ENCODE measurements at places on chromosomes 3 and 15. TPM values are rescaled to one million over a fixed set of nuclear protein-coding genes. Genes with fewer than 3 reads are reported as not detected.

DNA sequence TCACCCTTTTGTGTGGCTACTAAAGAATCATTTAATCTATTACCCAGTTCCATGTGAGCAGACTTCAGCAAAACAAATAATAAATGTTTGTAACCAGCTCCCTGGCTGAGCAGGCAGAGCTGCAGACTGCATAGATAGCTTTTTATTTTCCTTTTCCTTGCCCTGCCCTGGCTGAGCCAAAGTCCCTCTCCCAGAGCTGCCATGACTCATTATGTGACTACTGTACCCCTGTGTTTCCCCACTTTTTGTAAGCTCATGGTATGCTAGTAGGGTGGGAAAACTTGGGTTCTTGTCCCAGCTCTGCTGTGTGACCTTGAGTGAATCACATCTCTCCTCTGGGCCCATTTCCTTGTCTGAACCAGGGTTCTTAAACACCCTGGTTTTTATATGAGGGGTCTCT lies 127.5 kb downstream of the CLSTN2 start:
- DNase-seq = no peak
- H3K4me1 ChIP-seq = no peaks in the 10 kb centered on the region
- H3K27me3 ChIP-seq = no peaks in the 10 kb centered on the region

MUC20 gene
- 0.81 TPM for total RNA-seq

GRCh38 chr15:69154684-69155083 lies 5.8 kb upstream of the GLCE start:
- no peak overlapping the region for H3K4me3 ChIP-seq
- no peaks in the 10 kb centered on the region for H3K27me3 ChIP-seq
- H3K36me3 ChIP-seq = no peaks in the 10 kb centered on the region
- peak overlapping the region; percentile 82 for H3K27ac ChIP-seq
- DNase-seq = peak; percentile 96
- H3K4me1 ChIP-seq = peaks cover 28% of the 10 kb centered on the region

SNTN gene
- total RNA-seq = not detected

AHSG gene
- total RNA-seq = not detected

DNA sequence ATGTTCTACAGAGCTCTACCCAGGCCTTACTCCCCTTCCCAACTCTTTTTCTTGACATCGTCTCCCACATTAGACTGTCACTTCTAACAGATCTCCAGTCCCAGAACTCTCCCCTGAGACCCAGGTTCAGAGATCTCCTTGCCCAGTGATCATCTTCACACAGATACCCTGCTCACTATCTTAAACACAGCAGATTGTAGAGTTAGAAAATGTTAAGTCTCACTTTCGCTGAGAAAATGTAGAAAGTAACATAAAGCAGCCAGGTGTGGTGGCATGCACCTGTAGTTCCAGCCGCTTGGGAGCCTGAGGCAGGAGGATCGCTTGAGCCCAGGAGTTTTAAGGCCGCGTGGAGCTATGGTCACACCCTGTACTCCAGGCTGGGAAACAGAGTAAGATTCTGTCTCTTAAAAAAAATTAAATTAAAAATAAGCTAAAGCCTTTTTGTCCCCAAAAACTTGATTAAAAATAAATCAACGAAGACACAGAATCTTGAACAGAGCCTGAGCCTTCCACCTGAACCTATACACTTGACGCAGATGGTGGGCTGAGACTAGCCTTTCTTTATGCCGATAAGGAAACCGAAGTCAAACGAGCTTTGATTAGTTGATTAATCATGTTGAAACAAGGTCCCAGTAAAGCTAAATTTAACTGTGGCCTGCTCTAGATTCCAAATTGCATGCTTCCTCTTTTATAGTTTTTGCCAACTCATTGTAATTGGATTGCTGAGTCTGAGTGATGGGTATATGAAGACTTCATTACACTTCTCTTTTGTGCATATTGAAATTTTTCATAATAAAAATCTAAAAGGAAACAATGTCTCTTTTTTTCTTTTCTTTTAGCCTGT lies 31.3 kb upstream of the BLM start:
- H3K36me3 ChIP-seq = no peaks in the 10 kb centered on the region
- no peak for DNase-seq

DNA sequence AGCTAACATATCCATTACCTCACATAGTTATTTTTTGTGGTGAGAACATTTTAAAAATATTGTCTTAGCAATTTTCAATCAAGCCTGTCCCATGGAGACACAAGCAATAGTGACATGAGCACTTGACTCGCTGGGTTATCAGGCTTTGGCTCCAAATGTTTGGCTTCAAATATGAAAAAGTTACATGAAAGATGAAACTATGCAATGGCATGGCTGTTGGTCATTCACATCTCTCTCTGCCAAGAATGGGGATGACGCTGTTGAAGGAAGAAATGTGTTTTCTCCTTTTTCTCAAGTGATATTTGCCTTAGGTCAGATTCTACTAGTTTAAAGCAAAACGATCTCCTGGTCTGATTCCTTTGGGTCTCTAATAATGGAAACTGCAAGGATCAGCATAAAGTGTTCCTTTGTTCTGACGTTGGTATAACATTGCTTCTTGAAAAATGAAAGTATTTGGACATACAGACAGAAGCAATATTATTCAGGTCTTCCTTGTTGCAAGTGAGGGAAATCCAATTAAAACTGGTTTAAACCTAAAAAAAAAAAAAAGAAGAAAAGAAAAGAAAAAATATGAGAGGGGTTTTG lies 71.2 kb downstream of the SSUH2 start:
- no peaks in the 10 kb centered on the region for H3K36me3 ChIP-seq
- peaks cover 14% of the 10 kb centered on the region for H3K4me1 ChIP-seq
- H3K27me3 ChIP-seq = no peaks in the 10 kb centered on the region
- H3K27ac ChIP-seq = no peak overlapping the region
- H3K4me3 ChIP-seq = no peak overlapping the region
- no peak for DNase-seq

GABRB3 gene
- not detected for total RNA-seq

ASB14 gene
- not detected for total RNA-seq

KCNMB2 gene
- total RNA-seq = not detected

- H3K27me3 ChIP-seq = peaks cover 3% of the 10 kb centered on the region
- no peak for DNase-seq
- no peak overlapping the region for H3K4me3 ChIP-seq
- no peaks in the 10 kb centered on the region for H3K4me1 ChIP-seq
- H3K27ac ChIP-seq = no peak overlapping the region
Observed at GRCh38 chr3:195462308-195462610, 19.4 kb upstream of the ACAP2 start.

ARNT2 gene
- 0.20 TPM for total RNA-seq

GRCh38 chr3:55556619-55557537 lies 69.8 kb upstream of the WNT5A start:
- no peak for DNase-seq
- H3K36me3 ChIP-seq = no peaks in the 10 kb centered on the region
- H3K27ac ChIP-seq = no peak overlapping the region
- no peaks in the 10 kb centered on the region for H3K4me1 ChIP-seq
- no peak overlapping the region for H3K4me3 ChIP-seq

DNA sequence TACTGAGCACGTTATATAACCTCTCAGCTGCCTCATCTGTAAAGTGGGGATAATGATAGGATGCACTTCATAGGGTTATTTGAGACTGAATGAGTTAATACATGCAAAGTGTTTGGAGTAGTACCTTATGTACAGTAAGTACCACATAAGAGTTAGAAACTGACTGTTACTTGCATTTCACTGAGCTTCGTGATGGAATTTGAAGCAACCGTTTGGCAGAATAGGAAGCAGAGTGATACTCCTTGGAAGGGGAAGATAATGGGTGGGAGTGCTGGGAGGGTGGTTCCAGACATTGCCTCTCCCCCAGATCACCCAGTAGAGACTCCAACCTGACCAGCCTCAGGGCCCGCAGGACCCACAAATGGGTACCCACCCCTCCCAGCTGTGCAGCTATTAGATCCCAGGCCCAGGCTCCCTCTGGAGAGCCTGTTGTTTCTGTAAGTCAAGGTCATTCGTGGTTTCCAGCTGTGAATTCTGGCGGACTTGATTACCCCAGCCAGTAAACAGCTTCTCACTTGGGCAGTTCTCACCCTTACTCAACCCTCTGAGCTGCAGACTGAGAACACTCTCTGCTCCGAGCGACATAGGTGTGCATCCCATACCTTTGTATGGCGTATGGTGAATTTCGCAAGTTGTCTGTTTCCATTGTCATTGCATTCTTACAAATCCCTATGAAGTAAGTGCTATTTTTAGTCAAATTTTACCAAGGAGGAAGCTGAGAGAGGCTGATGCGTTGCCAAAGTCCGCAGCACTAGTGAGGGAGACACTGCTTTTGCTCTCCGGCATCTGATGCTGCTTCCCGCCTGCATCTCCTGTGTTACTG lies 11.1 kb downstream of the ALPK3 start:
- no peak overlapping the region for H3K27ac ChIP-seq
- H3K4me3 ChIP-seq = no peak overlapping the region
- no peak for DNase-seq

DNA sequence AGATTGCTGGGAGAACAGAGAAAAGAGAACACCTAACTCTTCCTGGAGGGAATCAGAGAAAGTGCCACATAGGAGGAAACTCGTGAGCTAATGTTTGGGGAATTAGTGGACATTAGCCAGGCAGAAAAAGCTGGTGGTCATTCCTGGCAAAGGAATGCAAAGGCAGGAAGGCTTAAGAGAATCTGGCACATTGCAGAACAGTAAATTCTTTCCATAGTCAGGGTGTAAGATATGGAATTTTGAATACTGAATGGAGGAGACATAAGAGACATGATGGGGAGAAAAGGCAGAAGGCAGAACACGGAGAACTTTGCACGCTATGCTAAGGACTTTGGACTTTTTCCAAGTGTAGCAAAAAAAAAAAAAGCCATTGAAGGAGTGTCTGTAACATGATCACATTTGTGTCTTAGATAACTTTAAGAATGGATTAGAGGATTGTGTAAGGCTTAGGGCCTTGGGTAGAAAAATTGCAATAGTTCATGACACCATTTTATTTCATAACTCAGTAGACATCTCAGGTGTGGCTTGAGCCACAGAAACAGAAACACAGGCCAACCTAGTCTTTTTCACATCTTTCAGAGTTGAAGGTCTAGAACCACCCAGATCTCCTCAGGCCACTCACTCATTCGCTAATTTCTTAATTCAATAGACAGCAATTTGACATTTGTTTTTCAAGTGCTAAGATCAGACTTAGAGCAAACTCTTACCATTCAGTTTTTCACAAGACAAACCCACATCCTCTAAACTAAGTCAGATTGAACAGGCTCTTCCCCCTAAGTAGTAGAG lies 31.2 kb upstream of the CCDC80 start:
- peaks cover 10% of the 10 kb centered on the region for H3K4me1 ChIP-seq
- H3K27ac ChIP-seq = peak overlapping the region; percentile 12
- H3K4me3 ChIP-seq = no peak overlapping the region
- H3K36me3 ChIP-seq = no peaks in the 10 kb centered on the region

DNA sequence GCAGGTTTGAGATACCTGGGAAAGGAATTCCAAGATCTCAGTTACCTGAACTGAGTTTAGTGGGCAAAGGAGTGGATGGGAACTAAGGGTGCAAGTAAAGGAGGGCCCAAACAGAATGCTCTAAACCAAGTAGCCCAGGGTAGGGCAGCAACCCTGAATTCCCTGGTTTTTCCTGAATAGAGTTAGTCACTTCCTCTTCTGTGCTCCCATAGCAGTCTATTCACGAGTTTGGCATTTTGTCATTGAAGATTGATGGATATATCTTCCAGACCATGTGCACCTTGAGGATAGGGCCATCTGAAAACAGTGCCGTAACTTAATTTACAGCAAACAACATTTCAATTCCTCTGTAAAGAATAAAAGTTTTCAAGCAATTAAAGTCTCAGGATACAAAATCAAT lies 18.5 kb upstream of the PTX3 start:
- H3K27me3 ChIP-seq = no peaks in the 10 kb centered on the region
- peak overlapping the region; percentile 95 for H3K27ac ChIP-seq
- DNase-seq = peak; percentile 81
- no peak overlapping the region for H3K4me3 ChIP-seq

GRCh38 chr3:101962055-101962454 lies 112.7 kb downstream of the NFKBIZ start:
- H3K27ac ChIP-seq = no peak overlapping the region
- no peaks in the 10 kb centered on the region for H3K27me3 ChIP-seq
- H3K36me3 ChIP-seq = no peaks in the 10 kb centered on the region
- H3K4me1 ChIP-seq = no peaks in the 10 kb centered on the region
- DNase-seq = no peak

CADPS gene
- total RNA-seq = not detected

DNA sequence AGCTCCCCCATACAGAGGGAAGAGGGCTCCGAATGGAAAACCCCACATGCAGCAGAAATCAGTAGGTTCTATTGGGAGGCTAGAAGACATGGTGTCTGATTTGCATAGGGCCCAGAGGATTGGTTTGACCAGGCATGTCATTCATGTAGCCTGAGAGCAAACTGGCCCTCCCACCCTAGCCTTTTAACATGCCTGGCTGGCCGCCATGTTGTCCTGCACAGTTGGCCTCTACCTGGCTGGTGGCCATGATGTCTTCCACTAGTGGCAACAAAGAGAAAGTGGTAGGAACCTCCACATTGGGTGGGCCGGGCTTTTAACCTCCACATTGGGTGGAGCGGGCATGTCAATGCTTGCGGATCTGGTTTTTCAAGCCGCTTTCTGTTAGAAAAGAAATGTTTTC lies 312.1 kb downstream of the TAFA4 start:
- H3K4me1 ChIP-seq = no peaks in the 10 kb centered on the region
- no peak overlapping the region for H3K4me3 ChIP-seq
- H3K27ac ChIP-seq = no peak overlapping the region

GRCh38 chr3:191235331-191236314 lies 36.6 kb downstream of the OSTN start:
- H3K27ac ChIP-seq = no peak overlapping the region
- H3K27me3 ChIP-seq = no peaks in the 10 kb centered on the region
- DNase-seq = no peak
- H3K4me1 ChIP-seq = peaks cover 42% of the 10 kb centered on the region
- H3K36me3 ChIP-seq = no peaks in the 10 kb centered on the region

HYAL3 gene
- total RNA-seq = 3.8 TPM

KCNMB3 gene
- 2.3 TPM for total RNA-seq

DNA sequence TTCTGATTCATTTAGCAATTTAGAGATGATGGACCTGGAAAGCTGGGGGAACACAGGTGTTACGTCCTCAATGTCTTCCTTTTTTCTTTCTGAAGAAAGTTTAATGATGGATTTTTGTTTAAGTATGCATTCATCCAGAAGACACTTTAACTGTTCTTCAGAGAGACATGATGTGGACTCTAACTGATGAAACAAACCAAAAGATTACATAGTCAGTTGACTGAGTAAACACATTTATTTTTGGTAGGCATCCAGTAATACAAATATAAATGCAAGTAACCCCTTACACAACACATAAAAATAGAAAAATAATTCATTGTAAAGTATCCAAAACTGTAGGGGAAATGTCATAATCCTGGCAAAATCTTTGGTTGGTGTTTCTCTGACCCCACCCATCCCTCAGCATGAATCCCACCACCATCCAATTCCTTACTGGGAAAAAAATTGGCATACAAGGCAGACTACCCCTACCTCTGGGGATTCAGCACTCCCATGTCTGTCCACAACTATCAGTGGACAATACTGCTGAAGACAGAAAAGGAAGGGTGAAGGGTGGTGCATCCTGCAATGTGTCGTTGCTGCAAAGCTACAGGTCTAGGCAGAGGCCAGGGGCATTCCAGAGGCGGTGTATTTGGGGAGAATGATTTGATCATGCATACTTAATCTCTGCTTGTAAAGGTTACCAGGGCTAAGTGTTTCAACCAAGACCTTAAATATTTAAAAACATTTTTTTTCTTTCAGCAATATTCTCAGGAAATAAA lies 37.4 kb downstream of the THBS1 start:
- H3K4me3 ChIP-seq = no peak overlapping the region
- H3K27ac ChIP-seq = no peak overlapping the region
